ENCODE measurements at places on chromosomes 6 and 20.

- no peak for DNase-seq
Measured at GRCh38 chr20:32997431-32997830, 6.8 kb downstream of the SUN5 start.

- DNase-seq: no peak
Measured at GRCh38 chr20:24971376-24972101, 21.0 kb downstream of the APMAP start.

DNA sequence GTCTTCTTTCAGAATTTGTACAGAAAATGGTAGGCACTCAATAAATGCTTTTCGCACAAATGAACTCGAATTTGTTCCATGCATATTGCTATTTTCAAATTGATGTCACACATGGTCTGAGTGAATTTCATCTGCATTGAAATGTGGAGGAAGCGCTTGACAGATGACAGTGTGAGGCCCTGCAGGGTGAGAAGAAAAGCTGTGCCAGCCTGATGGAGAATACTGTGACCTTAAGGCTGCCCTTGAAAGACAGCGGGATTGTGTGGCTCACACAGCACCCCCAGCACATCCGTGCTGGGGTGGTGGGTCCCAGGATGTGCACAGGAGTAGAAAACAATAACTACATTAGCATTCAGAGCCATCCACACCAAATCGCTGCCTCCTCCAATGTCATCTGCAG lies 14.8 kb upstream of the MCHR2 start:
- no peak for DNase-seq

GRCh38 chr6:39887692-39888450 lies 46.4 kb downstream of the MOCS1 start:
- DNase-seq: no peak

- no peak for DNase-seq
Measured at GRCh38 chr6:158184608-158185007, 16.5 kb downstream of the GTF2H5 start.

DNA sequence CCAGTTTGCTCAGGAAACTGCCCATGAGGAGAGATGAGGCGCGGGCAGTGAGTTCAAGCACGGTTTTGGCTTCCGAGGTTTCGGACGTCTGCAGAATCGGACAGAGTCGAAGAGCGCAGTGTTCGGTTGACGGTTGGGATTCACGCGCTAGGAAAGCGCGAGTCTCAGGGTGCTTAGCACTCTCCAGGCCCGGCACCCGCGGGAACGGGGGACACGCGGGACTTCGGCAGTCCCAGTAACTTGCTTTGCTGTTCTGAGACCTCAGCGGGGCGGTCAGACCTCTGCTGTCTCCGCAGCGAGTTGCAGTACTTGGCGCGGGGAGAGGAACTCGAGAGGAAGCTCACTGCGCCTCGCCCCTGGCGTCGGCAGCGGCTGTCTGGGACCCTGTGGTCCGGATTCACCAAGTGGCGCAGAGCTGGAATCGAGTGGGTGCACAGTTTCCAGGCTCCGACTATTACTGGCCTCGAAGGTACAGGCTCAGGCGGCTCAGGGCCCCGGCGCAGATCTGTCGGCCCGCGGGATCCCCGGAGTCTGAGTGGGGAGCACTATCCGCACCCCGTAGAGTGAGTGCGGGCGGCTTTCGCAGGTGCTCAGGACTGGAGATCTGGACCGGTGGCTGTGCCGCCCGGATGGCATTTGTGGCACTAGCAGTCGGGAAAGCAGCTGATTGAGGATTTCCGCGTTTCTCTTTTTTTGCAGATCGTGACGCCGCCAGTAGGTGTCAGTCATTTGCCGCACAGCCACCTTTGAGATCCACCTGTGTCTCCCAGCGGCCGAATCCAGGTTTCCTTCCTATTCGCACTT lies at the start of gene POM121L2:
POM121L2 (minus strand) TSS at position 128 of the 804 bp plus-strand sequence; CDS start at position 25, 103 bp downstream.
- DNase-seq: peak; percentile 8

DNA sequence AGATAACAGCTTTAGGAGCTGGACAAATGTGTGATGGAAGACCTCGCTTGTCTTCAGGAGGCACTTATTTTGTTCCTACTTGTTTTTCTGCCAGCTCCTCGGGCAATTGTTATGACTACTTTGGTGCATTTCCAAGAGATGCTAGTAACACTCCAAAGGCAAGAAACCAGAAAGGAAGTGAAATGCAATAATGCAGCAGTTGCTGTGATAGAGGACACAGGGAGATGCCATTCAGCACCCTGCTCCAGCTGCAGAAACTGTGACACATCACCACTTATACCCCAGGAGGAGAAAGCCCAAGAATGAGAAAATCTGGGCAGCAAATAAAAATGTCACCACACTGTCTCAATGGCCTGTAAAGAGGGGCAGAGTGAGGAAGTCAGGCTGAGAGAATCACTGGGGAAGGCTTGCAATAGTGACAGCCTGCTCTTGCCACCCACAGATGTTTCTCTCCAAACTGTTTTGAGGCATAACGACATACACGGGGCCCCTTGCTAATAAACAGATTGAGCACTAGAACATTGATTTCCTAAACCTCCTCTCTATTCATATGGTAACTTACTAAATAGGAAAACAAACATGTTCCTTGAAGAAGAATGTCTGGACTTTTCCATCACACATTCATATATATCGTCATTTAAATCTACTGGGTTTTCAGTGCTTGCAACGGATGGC lies 231.0 kb upstream of the PRND start:
- no peak for DNase-seq

GRCh38 chr6:1315560-1316386 lies 3.9 kb downstream of the FOXQ1 start:
- no peak for DNase-seq

DNA sequence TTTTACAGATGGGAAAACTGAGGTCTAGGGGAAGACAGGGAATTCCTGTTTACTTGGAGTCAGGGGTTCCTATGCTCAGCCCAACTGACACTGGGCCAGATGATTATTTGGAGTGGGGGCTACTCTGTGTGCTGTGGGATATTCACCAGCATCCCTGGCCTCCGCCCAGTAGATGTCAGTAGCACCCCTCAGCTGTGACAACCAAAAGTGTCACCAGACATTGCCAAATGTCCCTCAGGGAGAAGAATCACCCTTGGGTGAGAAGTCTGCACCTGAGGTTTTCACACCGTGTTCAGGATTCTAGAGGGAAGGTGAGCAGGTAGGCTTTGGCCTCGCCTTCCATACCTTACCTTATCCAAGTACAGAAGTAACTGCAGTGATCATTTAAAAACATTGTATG lies 27.6 kb downstream of the CDH26 start:
- no peak for DNase-seq

DNA sequence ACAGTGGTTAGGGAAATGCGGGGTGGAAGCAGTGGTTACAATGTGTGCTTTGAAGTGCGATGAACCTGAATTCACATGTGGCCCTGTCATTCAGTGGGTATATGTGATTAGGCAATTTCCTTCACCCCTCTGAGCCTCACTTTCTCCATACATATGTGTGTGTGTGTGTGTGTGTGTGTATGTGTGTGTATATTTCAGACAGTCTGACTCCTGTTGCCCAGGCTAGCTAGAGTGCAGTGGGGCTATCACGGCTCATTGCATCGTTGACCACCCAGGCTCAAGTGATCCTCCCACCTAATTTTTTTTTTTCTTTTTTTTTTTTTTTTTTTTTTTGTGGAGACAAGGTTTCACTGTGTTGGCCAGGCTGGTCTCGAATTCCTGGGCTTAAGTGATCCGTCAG lies 6.3 kb downstream of the PPP1R14C start:
- no peak for DNase-seq

DNA sequence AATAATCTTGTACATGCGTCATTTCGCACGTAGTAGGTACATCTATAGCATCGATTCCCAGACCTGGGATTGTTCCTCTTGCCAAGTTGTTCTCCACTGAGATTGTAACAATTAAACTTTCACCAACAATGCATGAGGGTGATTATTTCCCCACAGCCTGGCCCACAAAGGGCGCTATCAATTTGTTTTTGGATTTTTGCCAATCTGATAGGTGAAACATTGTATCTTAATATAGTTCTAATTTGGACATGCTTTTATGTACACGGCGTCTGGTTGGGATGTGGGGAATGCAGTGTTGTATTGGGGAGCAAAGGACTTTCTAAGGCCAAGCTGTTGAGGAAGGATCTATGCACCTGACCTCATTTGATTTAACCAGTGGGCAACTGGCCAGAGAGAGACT lies 59.5 kb downstream of the VEGFA start:
- no peak for DNase-seq

- DNase-seq: no peak
Measured at GRCh38 chr6:53691252-53691651, 25.7 kb upstream of the KLHL31 start.

DNA sequence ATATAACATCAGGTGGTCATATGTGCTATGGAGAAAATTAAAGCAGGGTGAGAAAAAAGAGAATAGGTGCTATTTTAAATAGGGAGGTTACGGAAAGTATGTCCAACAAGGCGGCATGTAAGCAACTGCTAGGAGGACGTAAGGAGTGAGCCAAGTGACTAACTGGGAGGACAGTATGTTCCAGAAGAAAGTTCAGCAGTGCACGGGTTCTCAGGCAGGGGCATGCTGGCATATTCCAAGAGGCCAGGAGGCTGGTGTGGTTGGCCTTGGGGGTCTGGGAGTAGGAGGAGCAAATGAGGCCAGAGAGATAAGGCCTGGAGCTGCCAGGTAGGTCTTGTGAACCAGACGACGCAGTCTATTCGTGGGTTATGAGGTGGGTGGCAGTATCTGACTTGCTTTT lies 112.4 kb downstream of the ARMC2 start:
- no peak for DNase-seq

- no peak for DNase-seq
Measured at GRCh38 chr6:86107985-86108384, 465.3 kb upstream of the SYNCRIP start.

DNA sequence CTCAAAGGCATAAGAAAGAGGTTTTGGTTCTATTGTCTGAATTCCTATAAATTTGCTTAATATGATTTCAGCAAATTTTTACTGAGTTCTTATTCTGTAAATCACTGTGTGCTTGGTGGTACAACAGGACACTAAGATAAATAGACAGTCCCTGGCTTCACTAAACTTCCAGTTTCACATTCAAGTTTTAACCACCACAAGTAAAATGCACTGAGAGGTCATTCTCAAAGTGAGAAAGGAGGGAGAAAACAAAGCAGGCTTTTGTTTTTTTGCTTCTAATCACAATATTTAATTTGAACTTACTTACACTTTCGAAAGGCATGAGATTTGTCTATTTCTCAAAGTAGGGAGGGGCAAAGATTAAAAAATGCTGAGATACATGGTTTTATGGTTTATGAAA lies 445.7 kb downstream of the CDC5L start:
- no peak for DNase-seq

- DNase-seq: no peak
Measured at GRCh38 chr6:155181498-155181897, 82.3 kb upstream of the CLDN20 start.

DNA sequence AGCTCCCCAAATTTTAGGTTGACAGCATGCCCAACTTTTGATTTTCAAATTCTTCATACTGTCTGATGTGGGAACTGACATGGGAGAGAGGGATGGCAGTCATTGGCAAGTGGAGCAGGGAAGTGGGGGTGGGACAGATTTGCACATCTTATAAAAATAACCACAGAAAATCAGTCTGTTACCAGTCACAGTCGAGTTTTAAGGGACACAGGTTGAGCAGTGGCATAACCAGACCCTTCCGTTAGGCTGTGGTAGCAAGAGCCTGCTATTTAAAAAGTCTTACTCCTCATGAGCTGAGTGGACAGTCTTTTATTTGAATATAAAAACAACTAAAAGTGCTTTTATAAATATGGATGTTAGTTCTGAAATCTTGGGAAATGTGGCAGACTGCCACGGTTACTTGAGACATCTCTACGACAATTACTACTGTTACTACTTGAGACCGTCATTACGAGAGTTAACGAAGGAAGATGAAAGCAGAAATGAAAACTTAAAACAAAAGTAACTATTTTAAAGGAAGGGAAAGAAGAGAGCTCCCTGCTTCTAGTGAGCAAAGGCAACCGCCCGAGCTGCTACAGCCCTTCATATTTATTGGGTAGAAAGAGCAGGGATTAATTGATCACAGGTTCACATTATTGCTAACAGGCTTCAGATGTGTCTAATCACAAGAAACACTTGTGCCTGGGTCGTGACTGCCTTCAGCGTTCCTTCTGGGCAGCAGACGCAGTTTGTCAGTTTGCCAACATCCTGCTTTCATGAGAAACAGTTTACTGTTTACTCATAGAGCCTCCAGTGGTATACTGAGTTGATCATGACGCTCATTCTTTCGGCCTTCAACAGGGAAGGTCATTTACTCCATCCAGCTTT lies 71.3 kb downstream of the EFHC1 start:
- DNase-seq: no peak

DNA sequence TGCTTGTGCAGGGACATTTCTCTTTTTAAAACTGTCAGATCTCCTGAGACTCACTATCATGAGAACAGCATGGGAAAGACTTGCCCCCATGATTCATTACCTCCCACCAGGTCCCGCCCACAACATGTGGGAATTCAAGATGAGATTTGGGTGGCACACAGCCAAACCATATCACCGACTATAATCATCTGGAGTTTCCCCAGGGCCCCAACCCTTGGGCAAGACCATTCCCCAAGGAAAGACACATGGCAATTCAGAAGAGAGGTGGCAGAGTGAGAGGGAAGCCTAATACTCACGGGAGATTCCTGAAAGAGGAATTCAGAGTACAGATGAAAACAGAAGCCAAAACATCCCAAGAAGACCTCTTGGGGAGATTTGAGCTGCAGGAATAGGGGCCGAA lies 291.0 kb upstream of the PLCB4 start:
- no peak for DNase-seq

- DNase-seq: no peak
Measured at GRCh38 chr20:16100767-16101166, 472.5 kb downstream of the KIF16B start.

GRCh38 chr6:73547036-73547435 lies 26.2 kb upstream of the EEF1A1 start:
- DNase-seq: no peak

GRCh38 chr6:49653438-49653837 lies 16.8 kb upstream of the RHAG start:
- DNase-seq: no peak

- no peak for DNase-seq
Measured at GRCh38 chr20:16846006-16846405, 97.8 kb downstream of the OTOR start.

DNA sequence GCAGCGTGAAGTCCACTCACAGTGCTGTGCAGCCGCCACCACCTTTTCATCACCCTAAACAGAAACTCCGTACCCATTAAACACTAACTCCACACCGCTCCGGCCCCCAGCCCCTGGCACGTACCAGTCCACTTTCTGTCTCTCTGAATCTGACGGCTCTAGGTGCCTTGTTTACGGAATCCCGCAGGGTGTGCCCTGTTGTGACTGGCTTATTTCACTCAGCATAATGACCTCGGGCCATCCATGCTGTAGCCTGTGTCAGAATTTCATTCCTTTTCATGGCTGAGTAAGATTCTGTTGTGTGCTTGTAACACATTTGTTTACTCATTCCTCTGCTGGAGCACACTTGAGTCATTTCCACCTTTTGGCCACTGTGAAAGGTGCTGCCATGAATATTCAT lies 18.0 kb downstream of the TCFL5 start:
- DNase-seq: no peak

- peak; percentile 27 for DNase-seq
Measured at GRCh38 chr20:38645980-38646858, 44.6 kb downstream of the ARHGAP40 start.
